ENCODE measurements at places on chromosomes 16 and 17.
A peak's percentile ranks its signal among the peaks of the same experiment; 100 is the strongest.

DNA sequence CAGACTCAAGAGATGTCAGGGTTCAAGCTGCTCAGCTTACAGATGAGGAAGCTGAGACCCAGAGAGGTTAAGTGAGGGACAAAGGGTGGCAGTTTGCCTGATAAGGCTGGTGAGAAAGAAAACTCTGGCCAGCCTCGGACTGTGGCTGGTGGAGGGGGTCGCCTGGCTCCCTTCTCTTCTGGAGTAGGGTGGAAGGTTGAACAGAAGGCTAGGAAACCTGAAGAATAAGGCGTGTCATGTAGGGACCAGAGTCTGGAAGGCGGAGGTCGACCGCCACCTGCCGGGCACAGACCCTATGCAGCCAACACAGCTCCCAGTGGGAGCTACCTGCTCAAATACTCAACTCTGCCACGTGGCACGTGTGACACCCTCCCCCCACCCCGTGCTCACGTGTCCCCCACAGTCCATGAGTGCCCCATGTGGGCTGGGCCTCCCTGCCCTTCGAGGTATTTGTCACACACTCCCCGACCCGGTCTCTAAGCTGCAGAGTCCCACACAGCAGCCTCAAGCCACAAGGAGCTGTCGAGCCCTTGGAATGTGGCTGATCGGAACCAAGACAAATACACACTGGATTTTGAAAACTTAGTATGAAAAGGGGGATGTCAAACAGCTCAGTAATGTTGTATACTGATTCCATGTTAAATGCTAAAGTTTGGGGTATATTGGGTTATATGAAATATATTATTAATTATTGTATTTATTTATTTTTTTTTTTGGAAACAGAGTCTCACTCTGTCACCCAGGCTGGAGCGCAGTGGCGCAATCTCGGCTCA lies 11.8 kb downstream of the HID1 start:
- DNase-seq: no peak

DNA sequence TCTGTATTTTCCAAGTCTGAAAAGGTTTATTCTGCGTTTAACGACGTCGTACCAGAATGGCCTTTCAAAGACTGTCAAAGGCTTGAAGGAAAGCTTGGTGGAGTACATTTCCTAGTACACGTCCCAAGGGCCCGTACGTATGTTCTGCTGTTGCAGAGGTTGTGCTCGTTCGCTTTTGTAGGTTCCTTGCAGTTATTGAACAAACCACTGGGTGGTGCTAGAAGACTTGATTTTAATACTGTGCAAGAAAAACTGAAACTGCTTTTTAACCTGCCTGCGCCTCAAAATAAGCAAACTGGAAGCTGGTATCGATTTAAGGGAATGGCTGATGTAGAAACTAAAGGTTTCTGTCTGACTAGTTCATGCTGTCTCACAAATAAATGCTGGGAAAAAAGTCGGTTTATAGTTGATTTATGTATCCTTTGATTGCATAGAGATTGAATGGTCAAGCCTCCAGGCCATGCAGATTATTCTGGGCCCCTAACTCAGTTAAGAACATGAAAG lies 54.6 kb downstream of the USP10 start:
- no peak for DNase-seq

GRCh38 chr17:17398943-17399926 lies 77.6 kb upstream of the MED9 start:
- DNase-seq: no peak

DNA sequence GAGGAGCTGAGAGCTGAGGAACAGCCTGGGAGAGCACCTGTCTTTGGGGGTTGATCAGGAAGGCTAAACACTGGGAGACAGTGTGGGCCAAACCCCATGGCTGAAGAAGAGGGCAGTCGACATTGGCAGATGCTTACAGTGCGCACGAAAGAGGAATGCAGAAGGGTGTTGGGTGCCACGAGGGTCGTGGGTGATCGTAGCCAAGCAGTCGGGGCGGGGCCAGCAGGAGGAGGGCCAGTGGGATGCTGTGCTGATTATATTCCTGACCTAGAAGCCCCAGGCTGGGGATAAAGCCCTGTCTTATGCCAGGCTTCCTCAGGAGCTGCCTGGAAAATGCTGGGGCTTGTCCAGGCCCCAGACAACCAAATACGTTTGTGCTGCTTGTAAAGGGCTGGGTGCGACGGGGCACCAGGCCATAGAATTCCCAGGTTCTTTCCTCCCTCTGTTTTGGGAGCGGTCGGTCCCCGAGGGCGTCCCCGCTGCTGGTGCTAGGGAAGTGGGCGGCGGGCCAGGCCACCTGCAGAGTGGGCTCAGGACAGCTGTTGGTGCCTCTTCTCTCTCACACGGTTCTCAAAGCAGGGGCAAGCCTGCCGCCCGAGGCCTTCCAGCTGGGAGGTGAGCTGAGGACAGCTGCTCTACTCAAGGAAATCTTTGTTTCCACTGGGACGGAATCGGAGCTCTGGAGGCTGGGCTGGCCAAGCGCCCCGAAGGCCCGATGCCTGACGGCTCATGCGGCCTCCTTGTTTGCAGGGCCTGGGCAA lies 10.0 kb downstream of the C1QTNF1 start:
- no peak for DNase-seq

DNA sequence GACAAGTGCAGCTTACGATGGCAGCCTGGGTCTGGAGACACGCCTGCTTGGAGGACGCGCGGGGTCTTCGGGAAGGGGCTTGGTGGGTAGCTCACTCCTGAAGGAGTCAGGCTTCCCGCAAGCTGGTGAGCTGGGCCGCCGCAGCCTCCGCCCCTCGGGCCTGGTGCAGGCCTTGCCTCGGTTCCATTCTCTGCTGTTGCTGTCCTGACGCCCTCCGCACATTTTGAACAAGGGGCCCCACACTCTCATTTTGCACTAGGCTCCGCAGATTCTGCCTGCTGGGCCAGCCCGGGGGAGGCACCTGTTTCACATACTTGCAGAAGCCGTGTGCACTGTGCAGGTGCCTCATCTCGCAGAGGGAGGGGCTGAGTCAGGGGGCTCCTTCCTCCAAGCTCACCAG lies 31.9 kb upstream of the CBX4 start:
- no peak for DNase-seq

GRCh38 chr16:29806099-29806579 lies at the start of gene MAZ:
Gene MAZ, plus strand, starts transcription at chr16:29806529. Its CDS starts 173 bp downstream, at chr16:29806702.
- peak; percentile 49 for DNase-seq

GRCh38 chr17:41176744-41177387 lies 1.2 kb downstream of the KRTAP4-2 start:
- DNase-seq: no peak

- no peak for DNase-seq
Measured at GRCh38 chr16:69089091-69089910, 16.2 kb upstream of the HAS3 start.

DNA sequence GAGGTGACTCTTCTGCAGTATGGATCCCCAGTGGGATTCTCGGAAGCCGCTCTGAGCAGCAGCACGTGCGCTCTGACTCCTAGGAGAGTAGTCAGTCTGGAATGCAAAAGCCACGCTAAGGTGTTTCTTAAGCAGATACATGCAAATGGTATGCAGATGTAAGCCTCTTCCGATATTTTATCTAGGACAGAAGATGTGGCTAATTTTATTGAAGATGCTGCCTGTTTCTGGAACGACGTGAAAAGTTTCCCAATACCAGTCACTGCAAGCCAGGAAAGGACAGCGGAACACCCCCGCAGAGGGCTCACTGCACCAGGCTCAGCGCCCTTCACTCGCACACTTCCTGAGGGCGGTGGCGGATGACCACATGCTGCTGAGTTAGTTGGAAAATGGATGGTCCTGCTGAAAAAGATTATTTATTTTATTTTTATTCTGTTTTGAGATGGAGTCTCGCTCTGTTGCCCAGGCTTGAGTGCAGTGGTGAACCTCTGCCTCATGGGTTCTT lies 10.1 kb downstream of the FADS6 start:
- DNase-seq: no peak

GRCh38 chr17:4161192-4161966 lies 18.4 kb downstream of the CYB5D2 start:
- no peak for DNase-seq

DNA sequence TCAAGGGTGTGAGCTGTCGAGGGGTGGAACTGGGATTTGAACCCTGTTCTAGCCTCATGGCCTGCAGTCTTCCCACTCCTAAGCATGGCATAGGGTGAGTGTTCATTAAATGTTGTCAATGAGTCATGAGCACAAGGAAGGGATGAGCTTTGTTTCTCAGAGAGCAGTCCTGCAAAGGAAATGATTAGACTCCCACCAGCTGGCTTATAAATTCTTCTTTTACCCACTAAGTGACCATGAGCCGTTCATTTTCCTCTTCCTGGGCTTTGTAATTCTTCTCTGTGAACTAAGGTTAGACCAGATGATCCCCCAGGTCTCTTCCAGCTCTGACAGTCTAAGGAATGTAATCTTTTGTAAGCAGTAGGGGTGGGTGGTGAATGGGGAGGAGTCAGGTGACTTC lies 47.9 kb upstream of the HNF1B start:
- no peak for DNase-seq

DNA sequence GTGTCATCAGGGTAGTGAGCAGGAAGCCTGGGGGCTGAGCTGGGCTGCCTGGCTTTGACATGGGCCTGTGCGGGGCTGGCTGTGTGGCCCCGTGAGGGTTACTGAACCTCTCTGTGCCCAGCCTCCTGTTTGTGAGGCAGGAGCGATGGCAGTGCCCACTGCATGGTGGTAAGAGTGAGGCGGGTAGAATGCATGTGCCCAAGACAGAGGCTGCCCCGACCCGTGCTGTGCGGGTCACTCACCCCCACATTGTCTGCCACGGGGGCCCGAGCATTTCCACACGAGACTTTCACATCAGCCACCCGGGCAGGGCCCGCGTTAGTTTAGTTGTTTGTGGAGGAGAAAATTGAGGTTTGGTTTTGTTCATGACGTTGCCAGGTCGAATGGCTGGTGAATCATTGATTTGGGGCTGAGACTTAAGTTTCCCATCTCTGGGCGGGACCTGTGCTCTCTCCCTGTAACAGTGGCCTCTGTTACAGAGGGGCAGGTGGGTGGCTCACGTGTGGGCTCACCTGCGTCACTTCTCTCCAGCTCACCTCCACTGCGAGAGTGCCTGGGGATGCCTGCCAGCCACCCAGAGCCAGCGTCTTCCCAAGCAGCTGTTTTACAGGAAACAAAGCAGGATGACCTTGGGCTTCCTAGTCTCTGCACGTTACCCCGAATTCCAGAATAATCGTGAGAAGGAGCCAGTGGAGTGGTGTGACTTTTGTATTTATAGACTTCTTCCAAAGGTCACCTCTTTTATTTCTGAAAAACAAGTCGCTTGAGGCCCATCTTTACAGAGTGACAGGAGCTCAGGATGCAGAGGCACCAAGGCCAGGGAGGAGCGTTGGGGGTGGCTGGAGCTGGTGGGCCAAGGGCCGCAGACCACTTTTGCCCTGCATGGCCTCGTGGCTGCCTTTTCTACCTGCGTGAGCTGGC lies 150.6 kb downstream of the RPTOR start:
- no peak for DNase-seq

DNA sequence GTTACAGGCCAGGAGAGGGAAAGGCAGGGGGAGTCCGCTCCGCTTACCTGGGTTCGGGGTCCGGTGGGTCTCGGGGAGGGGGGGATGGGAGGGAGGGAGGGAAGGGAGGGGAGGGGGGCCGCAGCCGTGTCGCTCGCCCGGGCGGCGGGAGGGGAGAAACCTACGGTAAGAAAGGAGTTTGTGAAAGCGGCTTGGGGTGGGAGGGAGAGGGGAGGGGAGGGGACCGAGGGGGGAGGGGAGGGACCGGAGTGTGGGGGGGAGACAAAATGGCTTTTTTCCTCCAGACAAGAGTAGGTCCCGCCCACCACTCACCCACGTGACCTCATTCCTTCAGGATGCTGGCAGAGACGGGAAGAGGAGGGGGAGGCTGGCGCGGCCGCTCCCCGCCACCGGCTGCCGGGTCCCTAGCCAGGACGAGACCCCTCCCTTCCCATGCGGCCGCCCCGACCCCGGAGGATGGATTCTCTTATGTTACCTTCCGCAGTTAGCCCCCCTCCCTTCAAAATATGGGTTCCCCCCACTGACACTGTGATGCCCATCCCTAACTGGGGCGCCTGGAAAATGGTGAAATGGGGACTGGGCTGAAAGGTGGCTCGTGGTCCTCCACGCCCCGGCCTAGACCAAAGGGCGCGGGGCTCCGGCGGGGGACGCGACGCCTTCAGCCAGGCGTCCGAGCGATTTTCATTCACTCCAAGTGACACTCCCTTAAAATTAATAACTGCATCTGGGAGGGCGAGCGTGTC lies at the start of gene PCGF2:
PCGF2 (minus strand) TSS at position 188 of the 743 bp plus-strand sequence. CDS start 7,934 bp downstream, outside the sequence.
- no peak for DNase-seq

DNA sequence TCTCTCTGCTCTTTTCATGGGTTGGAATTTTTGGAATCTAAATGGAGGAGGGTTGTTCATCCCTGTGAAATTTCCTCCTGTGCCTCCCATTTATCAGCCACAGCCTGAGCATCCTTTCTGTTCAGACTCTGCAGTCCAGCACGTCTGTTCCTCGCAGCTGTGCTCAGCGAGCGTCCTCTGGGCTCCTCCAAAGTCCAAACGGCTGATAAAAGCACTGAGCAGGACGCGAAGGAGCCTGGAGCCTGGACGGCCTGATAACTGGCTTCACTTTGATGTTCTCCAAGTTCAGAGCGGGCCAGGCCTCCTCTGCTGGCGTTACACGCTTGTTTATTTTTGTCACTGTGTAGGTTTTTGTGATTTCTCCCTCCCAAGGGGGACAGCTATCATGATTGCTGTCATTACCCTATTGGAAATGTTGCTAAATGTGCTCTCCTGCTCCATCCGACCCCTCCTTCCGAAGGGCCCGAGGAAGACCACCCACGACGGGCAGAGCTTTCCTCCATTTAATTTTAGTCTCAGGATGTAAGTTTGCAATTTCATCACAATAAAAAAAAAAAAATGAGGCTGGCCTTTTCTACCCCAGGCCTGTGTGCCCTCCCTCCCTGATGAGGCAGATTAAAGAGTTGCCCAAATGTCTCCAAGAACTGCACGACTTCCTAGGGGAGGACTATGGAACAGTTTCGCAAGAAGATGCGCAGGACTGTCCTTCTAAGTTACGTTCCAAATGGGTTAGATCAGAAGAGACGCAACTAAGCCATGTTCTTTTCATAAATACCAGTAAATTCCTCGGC lies 290.5 kb upstream of the FOXF1 start:
- DNase-seq: no peak

GRCh38 chr17:1496869-1497268 lies 4.4 kb upstream of the MYO1C start:
- no peak for DNase-seq

DNA sequence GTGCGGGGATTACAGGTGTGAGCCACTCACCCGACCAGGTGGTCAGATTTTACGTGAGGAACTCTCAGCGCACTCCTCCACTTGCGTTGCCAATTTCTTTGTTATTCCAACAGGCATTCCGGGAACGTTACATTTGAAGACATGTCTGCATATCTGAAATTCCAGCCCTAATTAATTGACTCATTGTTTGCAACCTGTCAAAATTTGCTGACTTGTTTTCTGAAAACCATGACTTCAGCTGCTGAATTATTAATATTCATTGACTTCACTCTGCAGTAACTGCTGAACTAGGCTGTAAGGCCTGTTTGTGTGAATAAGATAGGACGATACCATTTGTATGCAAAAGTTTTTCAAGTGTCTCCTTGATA lies 16.6 kb downstream of the G6PC1 start:
- no peak for DNase-seq
